ENCODE measurements at places on chromosomes 16 and 17. TPM values are rescaled to one million over a fixed set of nuclear protein-coding genes. Genes with fewer than 3 reads are reported as not detected.

DNA sequence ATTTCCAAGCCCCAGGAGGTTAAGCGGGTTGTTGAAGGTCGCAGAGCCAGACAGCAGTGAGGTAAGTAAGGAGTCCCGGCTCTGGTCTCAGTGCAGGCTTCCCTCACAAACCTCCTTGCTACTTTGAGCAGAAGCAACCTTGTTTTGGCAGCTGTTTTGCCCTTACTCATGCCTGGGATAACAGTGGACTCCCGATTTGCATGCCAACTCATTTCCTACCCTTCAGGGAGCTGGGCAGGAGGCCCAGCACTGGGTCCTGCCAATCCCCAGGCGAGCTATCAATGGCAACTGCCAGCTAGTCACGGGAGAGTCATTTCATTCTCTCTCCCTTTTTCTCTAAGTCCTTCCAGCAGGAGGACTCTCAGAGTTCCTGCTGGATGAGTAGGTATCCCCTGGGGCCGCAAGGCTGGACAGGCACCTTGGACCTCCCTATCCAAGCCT is 72.0 kb upstream of the KSR1 start:
- peak; percentile 70 for DNase-seq

The PDPK1 gene
- 32.8 TPM for total RNA-seq

The FSCN2 gene
- total RNA-seq: 11.1 TPM

GRCh38 chr16:66358231-66358630 is 8.3 kb upstream of the CDH5 start:
- DNase-seq: no peak

- DNase-seq: no peak
Observed at GRCh38 chr16:1621851-1622250, 9.7 kb downstream of the CRAMP1 start.

The PROCA1 gene
- 0.31 TPM for total RNA-seq

DNA sequence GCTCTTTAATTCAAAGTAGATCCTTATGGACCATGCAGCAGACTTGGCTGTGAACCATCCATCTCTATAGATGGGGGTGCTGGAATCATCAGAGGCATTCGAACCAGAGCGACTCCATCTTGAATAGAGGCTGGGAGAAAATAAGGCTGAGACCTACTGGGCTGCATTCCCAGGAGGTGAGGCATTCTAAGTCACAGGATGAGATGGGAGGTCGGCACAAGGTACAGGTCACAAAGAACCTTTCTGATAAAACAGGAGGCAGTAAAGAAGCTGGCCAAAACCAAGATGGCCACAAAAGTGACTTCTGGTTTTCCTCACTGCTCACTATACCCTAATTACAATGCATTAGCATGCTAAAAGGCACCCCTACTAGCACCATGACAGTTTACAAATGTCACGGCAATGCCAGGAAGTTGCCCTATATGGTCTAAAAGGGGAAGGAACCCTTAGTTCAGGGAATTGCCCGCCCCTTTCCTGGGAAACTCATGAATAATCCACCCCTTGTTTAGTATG is 89.2 kb upstream of the BRD7 start:
- no peak for DNase-seq

DNA sequence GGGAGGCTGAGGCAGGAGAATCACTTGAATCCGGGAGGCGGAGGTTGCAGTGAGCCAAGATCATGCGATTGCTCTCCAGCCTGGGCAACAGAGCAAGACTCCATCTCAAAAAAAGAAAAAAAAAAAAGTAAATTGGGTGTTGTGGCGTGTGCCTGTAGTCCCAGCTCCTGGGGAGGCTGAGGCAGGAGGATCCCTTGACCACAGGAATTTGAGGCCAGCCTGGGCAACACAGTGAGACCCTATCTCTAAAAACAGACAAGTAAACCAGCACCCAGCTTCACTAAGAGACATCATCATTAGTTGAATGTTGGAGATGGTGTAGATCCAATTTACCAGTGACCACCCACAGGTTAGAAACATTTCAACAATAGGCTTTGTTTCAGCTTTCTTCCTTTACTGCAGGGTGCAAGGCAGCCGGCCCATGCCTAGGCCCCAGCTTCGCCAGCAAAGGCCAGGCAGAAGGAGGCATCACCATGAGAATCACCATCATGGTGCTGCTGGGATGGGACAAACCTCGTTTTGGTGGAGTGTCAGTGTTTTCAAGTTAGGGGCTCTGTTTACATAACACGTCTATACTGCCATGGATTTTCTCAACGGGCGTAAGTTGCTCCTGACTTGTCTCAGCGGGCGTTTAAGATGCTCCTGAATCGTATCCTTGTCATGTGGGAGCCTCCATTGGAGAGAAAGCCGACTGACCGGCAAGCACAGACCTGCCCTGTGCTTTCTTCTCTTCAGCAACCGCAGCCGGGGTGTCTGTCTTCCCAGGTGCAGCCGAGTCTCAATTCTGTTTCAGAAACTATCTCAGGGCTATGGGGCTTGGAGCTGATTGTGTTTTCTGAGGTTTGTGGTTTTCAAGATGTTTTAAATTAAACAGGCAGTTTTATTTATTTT is 7.3 kb downstream of the TCF25 start:
- DNase-seq: no peak

The CASKIN1 gene
- total RNA-seq: 0.84 TPM

DNA sequence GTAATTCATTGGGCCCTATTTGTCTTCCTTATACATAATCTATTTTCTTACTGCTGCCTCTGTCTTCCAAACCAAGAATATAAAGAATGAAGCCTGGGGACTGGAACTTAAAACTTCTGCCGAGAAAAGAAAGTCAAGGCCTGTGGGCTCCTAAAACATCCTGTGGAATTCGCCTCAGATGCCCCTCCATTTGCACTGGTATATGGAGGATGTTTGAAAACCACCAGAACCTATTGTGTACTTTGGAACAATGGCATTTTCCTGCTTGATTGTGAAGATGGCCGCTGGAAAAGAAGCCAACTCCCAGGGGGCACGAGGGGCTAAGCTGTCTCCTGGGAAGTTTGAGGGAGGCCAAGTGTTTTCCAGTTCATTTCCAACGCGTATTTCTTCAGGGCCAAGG is 122.4 kb downstream of the WWOX start:
- no peak for DNase-seq

DNA sequence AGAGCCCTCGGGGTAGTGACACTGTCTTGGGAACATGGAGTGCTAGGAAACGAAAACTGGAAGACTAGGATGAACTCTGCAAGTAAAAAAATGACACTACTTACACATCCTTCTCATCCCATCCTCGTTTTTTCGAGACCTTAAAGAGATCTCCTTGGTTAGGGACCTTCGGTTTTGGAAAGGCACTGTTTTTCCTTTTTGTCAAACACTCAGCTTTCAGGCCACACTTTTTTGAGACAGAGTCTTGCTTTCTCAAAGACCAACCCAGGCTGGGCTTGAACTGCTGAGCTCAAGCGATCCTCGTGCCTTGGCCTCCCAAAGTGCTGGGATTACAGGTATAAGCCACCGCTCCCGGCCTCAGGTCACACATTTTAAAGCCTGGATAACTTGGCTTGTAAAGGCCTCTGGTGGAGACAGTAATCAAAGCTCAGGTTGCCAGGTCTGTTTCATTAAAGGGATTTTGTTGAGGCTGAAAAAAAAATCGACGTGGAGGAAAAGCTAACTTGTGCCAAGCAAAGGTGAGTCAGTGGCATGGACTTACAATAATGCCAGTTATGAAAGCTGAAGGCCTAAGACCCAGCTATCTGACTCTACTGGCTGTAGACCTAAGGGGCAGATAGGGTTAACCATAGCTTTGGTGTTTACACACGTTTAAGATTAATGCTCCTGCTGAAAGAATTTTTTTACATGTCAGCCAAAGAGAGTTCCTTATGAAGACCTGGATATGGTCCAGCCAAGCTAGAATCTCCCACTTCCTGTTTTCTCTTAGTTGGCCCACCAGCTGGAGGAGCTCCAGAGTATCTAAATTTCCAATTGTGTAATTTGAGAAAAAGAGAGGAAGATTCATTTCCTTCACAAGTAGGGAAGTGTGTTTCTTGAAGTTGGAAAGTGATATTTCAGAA is 823 bp downstream of the NBR1 start:
- DNase-seq: no peak

- no peak for DNase-seq
Observed at GRCh38 chr16:78507576-78507975, 408.1 kb downstream of the WWOX start.

GRCh38 chr17:12627781-12628451 is 37.8 kb upstream of the MYOCD start:
- DNase-seq: no peak

DNA sequence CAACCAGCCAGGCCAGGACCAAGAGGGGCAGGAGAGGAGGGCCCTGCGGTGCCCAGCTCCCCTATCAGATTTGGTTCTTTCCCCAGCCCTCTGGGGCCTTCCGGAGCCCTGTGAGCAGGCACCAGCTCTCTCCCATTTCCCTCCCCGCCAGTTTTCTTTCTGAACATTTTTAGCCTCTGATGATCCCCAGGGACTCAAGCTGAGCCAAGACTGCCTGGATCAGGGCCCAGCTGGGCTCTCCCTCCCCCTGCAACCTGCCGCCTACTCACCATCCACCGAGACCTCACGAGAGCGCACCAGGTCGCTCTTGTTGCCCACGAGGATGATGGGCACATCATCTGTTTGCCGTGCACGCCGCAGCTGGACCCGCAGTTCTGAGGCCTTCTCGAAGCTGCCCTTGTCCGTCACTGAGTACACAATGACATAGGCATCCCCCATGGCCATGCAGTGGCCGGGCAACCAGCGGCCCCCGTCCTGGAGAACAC is 2.0 kb downstream of the RRAD start:
- no peak for DNase-seq

DNA sequence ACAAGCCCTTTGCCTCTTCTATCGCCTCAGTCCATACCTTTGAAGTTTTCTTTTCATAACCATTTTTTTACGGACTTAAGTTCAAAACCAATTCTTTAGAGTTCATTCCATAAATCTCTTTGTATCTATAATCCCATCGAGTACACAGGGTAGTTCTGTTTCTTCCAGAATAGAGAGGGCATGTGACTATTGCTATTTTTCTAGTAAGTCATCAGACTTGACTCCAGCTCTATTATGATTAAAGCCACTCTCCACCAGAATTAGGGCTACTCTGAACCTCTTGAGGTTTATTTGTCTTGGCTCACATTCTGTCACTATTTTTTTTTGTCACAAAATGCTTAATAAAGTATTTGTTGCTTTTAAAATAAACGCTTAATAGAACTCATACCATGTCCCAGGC is 191.9 kb upstream of the AXIN2 start:
- DNase-seq: no peak
